Central memory CD8-positive, alpha-beta T cell (primary cell): ENCODE measurements at places on chromosomes 4 and X.

- no peak overlapping the region for H3K4me3 ChIP-seq
- H3K4me1 ChIP-seq: no peaks in the 10 kb centered on the region
- no peaks in the 10 kb centered on the region for H3K27me3 ChIP-seq
- no peak for DNase-seq
- no peak overlapping the region for H3K27ac ChIP-seq
These were observed 9.7 kb downstream of the HS6ST2 start for GRCh38 chrX:132948648-132949260.

- no peak for DNase-seq
- no peaks in the 10 kb centered on the region for H3K27me3 ChIP-seq
- H3K4me3 ChIP-seq: no peak overlapping the region
- peaks cover 5% of the 10 kb centered on the region for H3K36me3 ChIP-seq
- peak overlapping the region; percentile 93 for H3K27ac ChIP-seq
- H3K4me1 ChIP-seq: peaks cover 24% of the 10 kb centered on the region
These were observed 70.1 kb upstream of the CLCN4 start for GRCh38 chrX:10086676-10087075.

DNA sequence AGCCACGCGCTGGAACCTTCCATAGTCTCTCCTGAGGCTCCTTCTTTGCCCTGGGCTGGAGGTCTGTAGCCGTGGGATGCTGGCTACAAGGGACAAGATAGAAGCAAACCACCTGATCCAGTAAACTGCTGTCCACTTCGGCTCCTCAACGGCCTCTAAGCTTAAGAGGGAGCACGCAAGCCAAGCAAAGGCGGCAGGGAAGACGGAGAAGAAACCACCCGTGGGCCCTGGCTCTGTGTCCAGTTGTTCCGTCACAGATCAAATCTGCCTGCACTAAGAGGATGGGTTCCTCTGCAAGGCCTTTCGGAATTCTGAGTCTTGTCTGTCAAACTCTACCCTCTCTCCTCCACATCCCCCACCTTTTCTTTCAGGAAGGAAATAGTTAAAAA lies 401 bp upstream of the EDNRA start:
- H3K4me3 ChIP-seq: no peak overlapping the region
- H3K36me3 ChIP-seq: peaks cover 1% of the 10 kb centered on the region
- DNase-seq: no peak
- no peaks in the 10 kb centered on the region for H3K4me1 ChIP-seq
- H3K27ac ChIP-seq: no peak overlapping the region

DNA sequence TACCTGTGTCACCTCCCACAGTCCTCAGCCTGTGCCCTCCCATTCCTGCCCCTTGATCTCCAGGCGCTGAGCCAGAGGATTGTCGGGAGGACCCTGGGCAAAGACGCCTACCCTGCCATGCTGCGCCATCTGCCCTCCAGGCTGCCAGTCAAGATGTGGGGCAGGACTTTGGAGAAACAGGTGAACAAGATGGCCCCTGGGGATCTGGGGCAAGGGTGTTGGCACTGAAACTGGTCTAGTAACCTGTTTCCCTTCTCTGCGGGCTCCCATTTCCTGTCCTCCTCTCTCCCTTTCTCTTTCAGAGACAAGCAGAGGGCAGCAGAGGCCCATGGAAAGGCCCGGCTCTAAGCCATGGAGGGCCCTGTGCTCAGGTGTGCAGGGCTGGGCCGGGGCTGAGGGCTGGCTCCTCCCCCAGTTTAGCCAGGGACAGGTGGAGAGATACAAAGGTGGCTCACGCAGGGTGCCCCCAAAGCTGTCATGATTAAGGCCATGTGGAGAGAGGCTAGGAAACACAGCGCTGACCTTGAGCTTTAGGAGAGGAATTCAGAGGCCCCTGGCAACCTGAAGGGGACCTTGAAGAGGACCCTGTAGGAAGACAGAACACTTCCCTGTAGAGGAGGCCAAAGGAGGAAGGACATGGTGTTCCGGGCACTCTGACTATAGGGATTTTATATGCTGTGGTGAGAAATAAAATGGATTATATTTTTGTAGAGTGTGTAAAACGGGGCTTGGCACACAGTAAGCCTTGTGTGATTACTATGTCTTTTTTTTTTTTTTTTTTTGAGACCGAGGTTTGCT lies at the start of gene GLOD5:
Gene GLOD5, plus strand, starts transcription at position 74 of the 798 bp plus-strand sequence. Its CDS starts 44 bp downstream, at position 118.
- no peaks in the 10 kb centered on the region for H3K27me3 ChIP-seq
- H3K27ac ChIP-seq: no peak within 1 kb of the TSS
- no peaks in the 10 kb centered on the region for H3K4me1 ChIP-seq
- no peak within 1 kb of the TSS for H3K4me3 ChIP-seq
- H3K36me3 ChIP-seq: no peaks in the 10 kb centered on the region

GRCh38 chr4:79294064-79294463 lies 31.8 kb downstream of the NAA11 start:
- H3K4me1 ChIP-seq: no peaks in the 10 kb centered on the region
- H3K27ac ChIP-seq: no peak overlapping the region
- no peak for DNase-seq
- H3K36me3 ChIP-seq: no peaks in the 10 kb centered on the region

DNA sequence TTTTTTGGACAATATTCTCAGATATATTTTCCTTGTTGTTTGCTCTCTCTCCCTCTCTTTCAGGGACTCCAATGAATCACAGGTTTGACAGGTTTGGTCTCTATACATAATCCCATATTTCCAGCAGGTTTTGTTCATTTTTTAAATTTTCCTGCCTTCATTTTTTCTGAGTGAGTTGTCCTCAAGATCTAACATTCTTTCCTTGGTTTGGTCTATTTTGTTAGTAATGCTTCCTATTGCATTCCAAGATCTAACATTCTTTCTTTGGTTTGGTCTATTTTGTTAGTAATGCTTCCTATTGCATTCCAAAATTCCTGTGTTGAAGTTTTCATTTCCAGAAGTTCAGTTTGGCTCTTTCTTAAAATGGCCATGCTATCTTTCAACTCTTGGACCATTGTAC lies 45.3 kb upstream of the ZMAT1 start:
- H3K27ac ChIP-seq: no peak overlapping the region
- no peaks in the 10 kb centered on the region for H3K36me3 ChIP-seq
- H3K4me3 ChIP-seq: no peak overlapping the region
- DNase-seq: no peak
- H3K27me3 ChIP-seq: peaks cover 27% of the 10 kb centered on the region
- H3K4me1 ChIP-seq: no peaks in the 10 kb centered on the region

- no peaks in the 10 kb centered on the region for H3K36me3 ChIP-seq
- DNase-seq: no peak
- no peak overlapping the region for H3K4me3 ChIP-seq
These were observed 101.6 kb upstream of the TEX13D start for GRCh38 chrX:124230655-124231450.

- H3K4me3 ChIP-seq: no peak overlapping the region
- DNase-seq: no peak
- H3K27me3 ChIP-seq: peaks cover 39% of the 10 kb centered on the region
- H3K4me1 ChIP-seq: no peaks in the 10 kb centered on the region
These were observed 50.5 kb downstream of the GRK4 start for GRCh38 chr4:3013839-3014350.

DNA sequence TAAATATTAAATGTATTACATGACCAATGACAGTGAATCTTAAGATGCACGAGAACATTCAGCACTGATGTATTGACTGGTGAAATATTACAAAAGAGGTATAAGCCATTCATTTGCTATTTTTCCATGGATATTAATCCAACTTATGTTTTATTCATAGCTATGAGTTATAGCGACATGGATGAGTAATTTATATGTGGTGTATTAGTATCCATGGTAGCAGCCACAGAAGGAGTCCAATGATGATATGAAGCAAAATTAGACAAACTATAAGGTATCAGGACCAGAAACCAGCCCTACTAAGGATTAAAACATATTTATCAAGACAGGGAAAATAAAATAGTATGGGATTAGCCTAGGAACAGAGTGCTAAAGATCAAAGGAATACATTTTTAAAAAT lies 50.7 kb downstream of the THAP9 start:
- H3K27me3 ChIP-seq: no peaks in the 10 kb centered on the region
- no peak for DNase-seq
- no peaks in the 10 kb centered on the region for H3K4me1 ChIP-seq
- no peak overlapping the region for H3K27ac ChIP-seq

DNA sequence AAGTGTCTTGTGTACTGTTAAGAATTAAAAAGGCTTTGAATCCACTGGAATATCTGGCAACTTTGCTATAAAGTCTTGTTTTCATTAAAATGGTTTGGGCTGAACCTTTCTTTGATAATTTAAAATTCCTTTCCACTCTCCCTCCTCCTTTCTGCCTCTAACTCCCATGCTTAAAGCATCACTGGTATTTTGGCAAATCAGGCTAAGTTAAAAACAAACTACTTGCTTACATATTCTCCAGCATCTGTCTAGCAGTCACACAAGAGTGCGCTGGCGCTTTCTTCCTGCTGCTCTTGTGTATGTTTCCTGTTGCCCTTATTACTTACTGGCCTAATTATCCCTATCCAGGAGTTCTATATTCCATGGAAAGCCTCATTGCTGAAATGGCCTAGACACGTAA lies 136.6 kb downstream of the VEGFC start:
- no peaks in the 10 kb centered on the region for H3K27me3 ChIP-seq
- H3K36me3 ChIP-seq: no peaks in the 10 kb centered on the region
- no peak overlapping the region for H3K27ac ChIP-seq
- DNase-seq: no peak
- no peaks in the 10 kb centered on the region for H3K4me1 ChIP-seq
- H3K4me3 ChIP-seq: no peak overlapping the region

- H3K4me1 ChIP-seq: peaks cover 63% of the 10 kb centered on the region
- DNase-seq: no peak
- peaks cover 5% of the 10 kb centered on the region for H3K36me3 ChIP-seq
- no peak overlapping the region for H3K4me3 ChIP-seq
These were observed 13.8 kb downstream of the FRYL start for GRCh38 chr4:48766131-48766792.

- no peak overlapping the region for H3K4me3 ChIP-seq
- H3K27me3 ChIP-seq: peaks cover 29% of the 10 kb centered on the region
- H3K4me1 ChIP-seq: peaks cover 5% of the 10 kb centered on the region
- H3K27ac ChIP-seq: no peak overlapping the region
These were observed 51.0 kb upstream of the NHSL2 start for GRCh38 chrX:71859637-71860036.

DNA sequence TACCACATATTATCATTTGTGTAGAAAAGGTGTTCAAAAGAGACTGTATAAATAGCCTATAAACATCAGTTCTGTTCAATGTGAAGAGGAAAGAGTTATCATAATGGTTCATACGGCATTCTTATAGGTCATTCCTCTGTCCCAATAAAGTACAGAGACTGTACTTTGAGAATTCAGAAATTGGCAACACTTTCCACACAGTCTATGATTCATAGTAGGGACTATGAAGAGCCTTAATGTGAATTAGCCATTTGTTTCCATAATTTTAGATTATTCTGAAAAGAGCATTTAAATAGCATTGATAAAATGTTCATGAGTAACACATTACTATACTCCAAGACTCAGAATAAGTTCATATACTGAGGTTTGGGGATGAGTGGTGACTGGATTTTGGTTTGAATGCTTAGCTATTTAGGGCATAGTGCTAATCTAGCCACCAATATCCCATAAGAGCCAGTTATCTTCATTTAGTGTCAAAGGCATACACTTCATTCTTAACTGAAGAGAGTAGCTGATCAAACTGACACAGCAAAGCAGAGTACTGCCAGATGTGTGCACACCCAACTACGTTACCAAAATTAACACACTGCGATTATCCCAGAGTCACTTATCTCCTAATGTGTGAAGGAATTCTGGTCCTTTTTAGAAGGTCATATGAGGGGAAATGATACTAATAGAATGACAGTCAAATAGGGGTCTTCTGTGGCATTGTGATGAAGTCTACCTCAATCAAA lies 10.2 kb downstream of the ANK2 start:
- H3K36me3 ChIP-seq: no peaks in the 10 kb centered on the region
- no peak overlapping the region for H3K4me3 ChIP-seq

- no peak overlapping the region for H3K4me3 ChIP-seq
- no peak overlapping the region for H3K27ac ChIP-seq
- H3K36me3 ChIP-seq: peaks cover 3% of the 10 kb centered on the region
- H3K27me3 ChIP-seq: no peaks in the 10 kb centered on the region
These were observed 42.5 kb downstream of the ZBTB49 start for GRCh38 chr4:4332529-4332928.

GRCh38 chrX:69046996-69047490 lies 118.2 kb downstream of the PJA1 start:
- DNase-seq: no peak
- no peak overlapping the region for H3K4me3 ChIP-seq
- H3K4me1 ChIP-seq: no peaks in the 10 kb centered on the region
- no peaks in the 10 kb centered on the region for H3K36me3 ChIP-seq

- no peak for DNase-seq
- H3K4me3 ChIP-seq: no peak overlapping the region
- H3K27me3 ChIP-seq: peaks cover 8% of the 10 kb centered on the region
- H3K36me3 ChIP-seq: no peaks in the 10 kb centered on the region
These were observed 131.4 kb upstream of the ATP6AP2 start for GRCh38 chrX:40449396-40449795.

DNA sequence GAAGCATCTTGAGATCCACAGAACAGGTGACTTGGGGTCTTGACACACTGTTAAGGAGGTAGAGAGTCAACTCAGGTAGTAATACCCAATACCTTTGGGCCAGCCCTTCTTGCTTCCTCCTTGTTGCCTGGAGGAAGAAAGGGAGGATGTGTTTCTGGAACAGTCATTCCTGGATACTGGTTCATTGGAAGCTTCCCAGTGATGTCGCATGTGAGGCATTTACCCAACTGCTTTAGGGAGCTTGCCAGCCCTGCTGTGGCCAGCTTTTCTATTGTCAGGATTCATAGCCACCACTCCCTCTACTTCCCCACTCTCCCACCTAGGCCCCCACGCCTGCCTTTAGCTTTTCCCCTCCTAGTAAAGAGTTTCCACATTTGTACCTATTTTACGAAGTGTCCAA lies 310.3 kb upstream of the PRPS2 start:
- H3K36me3 ChIP-seq: no peaks in the 10 kb centered on the region
- no peaks in the 10 kb centered on the region for H3K27me3 ChIP-seq
- no peak overlapping the region for H3K4me3 ChIP-seq
- no peak overlapping the region for H3K27ac ChIP-seq
- H3K4me1 ChIP-seq: no peaks in the 10 kb centered on the region
- DNase-seq: no peak

DNA sequence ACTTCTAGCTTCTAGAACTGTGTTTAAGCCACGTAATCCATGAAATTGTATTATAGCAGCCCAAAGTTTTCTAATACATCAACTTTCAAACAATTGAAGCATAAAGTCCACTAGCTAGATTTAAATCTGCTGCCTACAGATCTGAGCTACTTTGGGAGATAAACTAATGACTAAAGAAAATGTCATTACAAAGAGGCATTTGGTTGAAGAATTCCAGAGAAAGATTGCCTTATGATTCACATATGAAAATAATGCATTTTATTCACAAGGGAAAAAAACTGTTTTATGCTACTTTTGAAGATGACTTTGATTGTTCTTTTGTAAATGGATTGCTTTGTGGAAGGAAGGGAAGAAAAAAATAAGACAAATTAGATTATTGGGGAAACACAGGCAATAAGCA lies 124.1 kb upstream of the SLIT2 start:
- no peak overlapping the region for H3K4me3 ChIP-seq
- no peak for DNase-seq
- H3K27ac ChIP-seq: no peak overlapping the region

- no peak for DNase-seq
- H3K36me3 ChIP-seq: peaks cover 2% of the 10 kb centered on the region
- H3K4me3 ChIP-seq: no peak overlapping the region
- H3K27me3 ChIP-seq: no peaks in the 10 kb centered on the region
- no peaks in the 10 kb centered on the region for H3K4me1 ChIP-seq
- H3K27ac ChIP-seq: no peak overlapping the region
These were observed 10.9 kb downstream of the ADH6 start for GRCh38 chr4:99207911-99208718.
